ENCODE measurements at places on chromosomes 6 and 20.

- no peak for DNase-seq
Measured at GRCh38 chr6:140012150-140012549, 637.7 kb upstream of the CITED2 start.

DNA sequence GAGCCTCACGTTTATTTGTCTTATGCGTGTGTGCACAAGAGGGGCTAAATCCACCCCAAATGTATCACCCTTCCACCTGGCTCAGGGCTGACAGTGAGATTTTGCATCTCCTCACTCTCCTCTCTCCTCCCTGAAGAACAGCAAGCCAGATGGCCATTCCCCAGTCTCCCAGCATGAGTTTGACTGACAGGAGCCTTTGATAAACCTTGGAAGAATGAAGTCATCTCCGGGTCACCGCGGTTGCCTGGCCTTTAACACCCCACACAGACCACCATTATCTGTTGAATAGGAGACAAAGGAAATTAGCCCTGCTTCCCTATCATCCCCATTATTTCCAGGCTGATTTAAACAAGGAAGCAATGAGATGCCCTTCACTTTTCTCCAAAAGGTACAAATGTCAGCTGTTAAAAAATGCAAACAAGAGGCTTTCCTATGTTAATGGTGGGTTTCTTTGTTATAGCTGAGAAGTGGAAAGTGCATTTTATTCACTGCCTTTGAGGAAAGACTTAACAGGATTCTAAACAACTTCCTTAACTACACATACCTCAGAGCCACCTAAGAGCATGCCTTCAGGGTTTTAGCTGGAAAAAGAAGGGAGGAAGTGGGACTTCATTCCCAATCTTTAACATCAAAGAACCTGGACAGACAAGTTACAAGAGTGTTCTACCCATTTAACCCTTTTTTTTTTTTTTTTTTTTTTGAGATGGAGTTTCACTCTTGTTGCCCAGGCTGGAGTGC, 524.8 kb upstream of the ID4 start:
- no peak for DNase-seq

GRCh38 chr6:117568247-117568646, 34.1 kb downstream of the GOPC start:
- DNase-seq = no peak

DNA sequence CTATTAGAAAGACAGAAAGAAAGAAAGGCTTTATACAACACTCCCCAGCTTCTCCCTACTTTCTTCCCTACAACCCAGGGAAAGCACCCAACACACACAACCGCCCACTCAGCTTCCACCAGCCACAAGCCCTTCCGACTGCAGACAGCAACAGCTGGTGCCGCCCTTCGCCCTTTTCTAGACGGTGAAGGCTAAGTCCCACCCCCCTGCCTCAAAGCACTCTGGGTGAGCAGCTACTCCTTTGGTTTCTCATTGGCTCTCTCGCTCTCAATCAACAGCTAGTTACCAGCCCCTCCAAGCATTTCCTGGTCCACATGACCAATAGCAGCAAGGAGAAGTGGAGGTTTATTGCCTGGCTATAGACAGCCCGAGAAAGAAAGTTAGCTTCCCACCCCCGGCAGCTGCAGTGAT, 230.1 kb upstream of the MOCS1 start:
- no peak for DNase-seq

- no peak for DNase-seq
Measured at GRCh38 chr6:165915022-165915770, 252.2 kb upstream of the PDE10A start.

DNA sequence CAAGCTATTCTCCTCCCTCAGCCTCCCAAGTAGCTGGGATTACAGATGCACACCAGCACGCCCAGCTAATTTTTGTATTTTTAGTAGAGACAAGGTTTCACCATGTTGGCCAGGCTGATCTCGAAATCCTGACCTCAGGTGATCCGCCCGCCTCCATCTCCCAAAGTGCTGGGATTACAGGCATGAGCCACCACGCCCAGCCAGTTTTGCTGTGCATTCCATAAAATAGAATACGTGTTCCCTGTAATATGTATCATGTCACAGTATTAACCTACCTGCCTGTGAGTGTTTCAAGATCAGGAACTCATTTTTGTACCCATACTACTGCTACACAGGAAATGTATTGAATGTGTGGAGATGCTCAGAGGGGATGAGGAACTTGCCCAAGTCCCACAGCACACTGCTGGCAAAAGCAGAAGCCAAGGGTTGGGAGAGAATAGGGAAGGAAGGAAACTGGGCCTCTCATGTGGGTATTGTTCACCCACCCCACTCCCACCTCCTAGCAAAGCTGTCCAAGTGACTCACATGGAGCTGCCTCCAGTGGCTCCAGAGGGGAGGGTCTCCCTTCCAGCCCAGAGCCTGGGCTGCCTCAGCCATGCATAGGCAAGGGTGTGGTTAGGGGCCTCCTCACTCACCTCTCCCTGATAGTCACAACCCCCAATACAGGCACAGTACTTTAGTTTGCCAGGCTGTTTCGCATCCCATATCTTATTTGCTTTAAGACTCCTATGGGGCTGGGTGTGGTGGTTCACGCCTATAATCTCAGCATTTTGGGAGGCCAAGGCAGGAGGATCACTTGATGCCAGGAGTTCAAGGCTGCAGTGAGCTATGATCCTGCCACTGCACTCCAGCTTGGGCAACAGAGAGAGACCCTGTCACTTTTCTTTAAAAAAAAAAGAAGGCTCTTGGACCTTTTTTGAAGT, 9.4 kb downstream of the HM13 start:
- no peak for DNase-seq

- no peak for DNase-seq
Measured at GRCh38 chr6:149334201-149334600, 16.7 kb downstream of the TAB2 start.

- DNase-seq = no peak
Measured at GRCh38 chr6:143260857-143261256, 189.6 kb downstream of the ADAT2 start.

GRCh38 chr6:134379076-134379475, 61.2 kb upstream of the SGK1 start:
- DNase-seq = peak; percentile 8

- DNase-seq = no peak
Measured at GRCh38 chr20:44969300-44969894, 3.1 kb downstream of the STK4 start.

DNA sequence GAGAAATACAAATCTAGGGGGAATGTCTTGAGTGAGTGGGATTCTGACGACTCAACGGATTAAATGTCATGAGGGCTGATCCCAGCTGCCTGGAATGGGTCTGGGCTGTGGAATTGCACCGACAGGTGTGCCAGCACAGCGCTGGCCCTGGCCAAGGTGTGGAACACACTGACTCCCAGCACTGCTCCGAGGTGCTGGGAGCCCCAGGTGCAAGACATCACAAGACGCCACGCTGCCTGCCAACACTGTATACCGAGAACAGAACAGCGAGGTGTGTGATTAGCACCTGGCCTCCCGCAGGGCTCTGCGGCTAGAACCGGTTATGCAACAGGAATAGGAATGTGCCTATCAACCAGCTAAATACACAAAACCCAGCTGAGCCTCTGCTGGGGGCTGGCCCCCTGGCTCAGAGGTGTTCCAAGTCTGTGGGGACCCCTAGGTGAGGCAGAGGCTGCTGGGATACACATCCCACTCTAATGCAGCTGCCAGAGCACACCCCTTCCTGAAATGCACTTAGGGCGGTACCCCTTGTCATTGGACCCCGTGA, 24.8 kb upstream of the APMAP start:
- DNase-seq = no peak

GRCh38 chr6:121436960-121437850, 1.8 kb downstream of the GJA1 start:
- DNase-seq = no peak

GRCh38 chr6:142771162-142771561, 173.8 kb downstream of the HIVEP2 start:
- DNase-seq = no peak

DNA sequence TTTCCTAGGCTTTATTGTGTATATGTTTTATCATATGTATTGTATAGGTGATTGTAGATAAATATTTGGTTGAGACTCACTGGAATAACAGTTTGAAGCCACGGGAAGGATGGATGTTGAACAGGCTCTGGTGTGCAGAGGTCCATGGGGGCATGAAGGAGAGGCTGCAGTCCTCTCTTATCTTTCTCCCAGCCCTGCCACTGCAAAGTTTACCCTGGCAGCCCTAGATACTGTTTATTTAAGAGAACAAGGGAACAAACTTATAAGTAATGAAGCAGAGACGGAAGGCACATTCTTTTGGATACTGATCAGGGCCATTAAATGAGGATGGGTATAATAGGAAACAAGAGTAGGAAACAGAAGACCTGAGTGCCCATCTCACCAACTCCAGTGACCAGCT, 103.6 kb upstream of the SCGN start:
- no peak for DNase-seq

DNA sequence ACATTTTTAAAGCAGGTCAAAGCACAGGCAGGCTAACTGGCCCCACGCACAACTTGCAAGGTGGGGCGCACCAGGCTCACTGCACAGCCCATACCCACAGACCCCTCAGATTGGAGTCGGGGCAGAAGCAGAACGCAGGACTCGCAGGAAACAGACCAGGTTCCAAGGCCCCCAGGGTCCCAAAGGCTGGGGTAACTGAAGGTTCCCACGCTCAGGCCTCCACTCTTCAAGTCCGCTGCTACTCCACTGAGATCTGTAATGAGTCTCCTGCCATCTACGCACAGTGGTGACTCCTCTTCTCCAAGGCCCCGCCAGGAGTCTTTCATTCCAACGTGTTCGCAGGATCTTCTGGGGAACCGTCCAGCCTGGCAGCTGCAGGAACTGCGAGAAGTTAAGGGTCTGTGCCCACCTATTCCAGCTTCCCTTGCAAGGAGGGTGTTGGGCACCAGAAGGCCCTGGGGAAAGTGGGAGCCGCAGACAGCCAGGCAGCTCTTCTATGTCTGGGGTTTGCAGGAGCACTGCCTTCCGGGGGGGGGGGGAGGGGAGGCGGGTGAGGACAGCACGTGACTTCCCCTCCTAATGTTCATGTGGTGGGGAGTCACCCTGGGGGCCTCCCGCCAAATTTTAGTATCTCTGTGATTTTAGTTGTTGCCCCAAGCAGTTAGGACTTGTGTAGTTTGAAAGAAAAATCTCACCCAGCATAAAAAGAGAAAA, 2.0 kb upstream of the TAF4 start:
- no peak for DNase-seq

GRCh38 chr6:12276930-12277315, 13.2 kb upstream of the EDN1 start:
- no peak for DNase-seq

DNA sequence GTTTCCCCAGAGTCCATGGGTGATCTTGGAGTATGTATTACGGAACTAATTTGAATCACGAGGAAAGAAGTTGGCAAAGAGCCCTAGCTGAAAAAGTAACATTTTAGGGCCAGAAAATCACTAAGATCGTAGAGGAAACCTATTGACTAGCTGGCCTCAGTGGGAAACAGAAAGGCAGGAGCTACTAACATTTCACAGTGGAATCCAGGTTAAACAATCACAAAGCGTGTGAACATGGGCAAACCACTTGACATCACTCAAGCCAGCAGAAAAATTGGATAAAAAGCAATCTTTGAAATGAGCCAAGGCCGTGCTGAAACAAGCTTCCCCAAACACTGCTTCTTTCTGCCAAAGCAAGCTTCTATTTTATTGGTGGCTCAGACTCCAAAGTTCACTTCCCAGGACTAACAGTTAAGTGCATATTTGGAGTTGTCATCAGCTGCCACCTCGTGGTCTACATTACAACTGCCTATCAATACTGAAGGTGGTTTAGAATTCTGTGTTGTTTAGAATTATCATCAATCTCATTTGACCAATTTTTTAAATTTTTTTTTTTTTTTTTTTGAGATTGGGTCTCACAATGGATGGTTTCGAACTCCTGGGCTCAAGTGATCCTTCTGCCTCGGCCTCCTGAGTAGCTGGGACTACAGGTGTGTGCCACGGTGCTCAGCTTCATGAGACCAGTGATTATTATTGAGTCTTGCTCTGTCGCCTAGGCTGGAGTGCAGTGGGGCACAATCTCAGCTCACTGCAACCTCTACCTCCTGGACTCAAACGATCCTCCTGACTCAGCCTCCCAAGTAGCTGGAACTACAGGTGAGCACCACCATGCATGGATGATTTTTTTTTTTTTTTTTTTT, 10.6 kb downstream of the RPS10 start:
- DNase-seq = peak; percentile 34

DNA sequence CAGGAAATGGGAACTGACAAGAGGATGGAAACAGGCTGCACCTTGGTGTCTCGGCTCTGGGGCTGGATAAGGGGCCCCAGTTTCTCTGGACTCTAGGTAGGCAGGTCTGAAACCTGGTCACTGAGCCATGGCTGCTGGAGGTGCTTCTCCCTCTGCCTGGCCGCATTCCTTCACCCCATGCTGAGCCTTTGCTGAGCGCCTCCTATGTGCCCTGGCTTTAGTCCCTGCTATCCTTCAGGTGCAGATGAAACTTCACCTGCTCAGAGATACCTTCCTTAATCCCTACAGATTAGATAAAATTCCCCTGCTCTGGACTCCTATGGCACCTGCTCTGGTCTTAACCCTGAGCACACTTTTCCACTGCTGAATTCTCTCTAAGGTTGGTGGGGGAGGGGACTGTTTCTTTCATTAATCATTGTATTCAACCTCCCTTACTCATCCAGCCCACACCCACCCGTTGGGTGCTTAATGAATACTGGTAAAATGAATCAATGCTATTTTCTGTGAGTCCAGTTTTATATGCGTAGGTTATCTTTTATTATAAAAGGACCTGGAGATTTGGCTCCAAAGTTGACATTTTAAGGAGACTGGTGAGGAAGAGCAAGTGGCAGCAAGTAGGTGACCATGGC, 19.3 kb downstream of the MYLK4 start:
- no peak for DNase-seq

DNA sequence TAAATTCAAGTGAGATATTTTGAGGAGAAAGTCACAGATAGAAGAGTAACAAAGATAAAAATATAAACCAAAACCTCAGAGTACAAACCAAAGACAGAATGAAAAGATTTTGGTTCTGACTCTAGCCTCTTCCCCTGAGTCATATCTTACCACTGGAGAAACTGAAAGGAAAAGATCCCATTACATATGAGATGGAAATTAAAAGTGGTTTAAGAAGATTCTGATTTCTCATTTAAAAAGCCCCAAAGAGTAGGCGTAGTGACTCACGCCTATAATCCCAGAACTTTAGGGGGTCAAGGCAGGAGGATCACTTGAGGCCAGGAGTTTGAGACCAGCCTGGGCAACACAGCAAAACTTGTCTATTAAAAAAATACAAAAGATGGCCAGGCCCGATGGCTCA, 30.6 kb downstream of the SPINT4 start:
- DNase-seq = no peak

GRCh38 chr6:16991981-16992629, 109.7 kb upstream of the STMND1 start:
- DNase-seq = no peak

All from activated CD4-positive, alpha-beta T cell treated with anti-CD3 and anti-CD28 coated beads, Interleukin-2, amount 50 U/mL, for 1 hour (primary cell).